NCI-H1417 treated with DMSO at 0.1 percent for 48 hours (cell line): ENCODE measurements at places on chromosomes 3 and 15.

GRCh38 chr3:29335943-29336342 is 55.1 kb downstream of the RBMS3 start:
- no peak for DNase-seq

DNA sequence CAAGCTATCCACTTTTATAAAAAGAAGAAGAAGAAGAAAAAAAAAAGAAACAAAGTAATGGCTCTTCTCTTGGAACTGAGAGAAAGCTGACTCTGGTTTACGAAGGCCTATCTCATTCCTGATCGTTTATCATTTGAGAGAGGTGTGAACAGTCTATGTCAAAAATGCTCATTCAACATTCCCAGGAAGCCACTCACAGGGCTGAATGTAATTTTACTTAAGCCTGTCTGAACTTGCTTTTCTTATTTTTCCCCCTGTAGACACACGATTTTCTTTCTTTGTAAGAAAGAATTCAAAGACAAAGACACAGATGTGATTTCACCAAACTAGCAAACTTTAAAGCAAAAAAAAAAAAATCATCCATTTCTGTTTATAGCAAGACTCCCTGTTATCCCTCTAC is 805.8 kb downstream of the FHIT start:
- DNase-seq: no peak

- no peak for DNase-seq
These were observed 80.3 kb upstream of the IGSF10 start for GRCh38 chr3:151541178-151541577.

DNA sequence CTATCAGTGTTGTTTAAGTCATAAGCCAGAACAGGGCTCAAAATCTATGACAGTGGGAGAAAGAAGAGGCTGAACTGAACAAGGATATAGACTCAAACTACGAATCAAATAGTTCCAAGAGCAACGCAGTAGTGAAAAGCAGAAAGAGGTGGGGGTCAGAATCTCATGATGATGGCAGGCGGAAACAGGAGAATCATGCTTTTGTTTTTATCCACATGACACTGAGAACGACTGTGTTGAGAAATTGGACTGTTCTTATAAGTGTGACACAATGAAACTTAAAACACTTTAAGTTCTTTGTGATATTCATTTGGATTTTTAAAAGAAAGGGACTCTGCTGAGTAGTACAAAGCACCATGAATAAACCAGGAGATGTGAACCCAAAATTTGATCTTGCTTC is 309.4 kb downstream of the ULK4 start:
- DNase-seq: no peak

DNA sequence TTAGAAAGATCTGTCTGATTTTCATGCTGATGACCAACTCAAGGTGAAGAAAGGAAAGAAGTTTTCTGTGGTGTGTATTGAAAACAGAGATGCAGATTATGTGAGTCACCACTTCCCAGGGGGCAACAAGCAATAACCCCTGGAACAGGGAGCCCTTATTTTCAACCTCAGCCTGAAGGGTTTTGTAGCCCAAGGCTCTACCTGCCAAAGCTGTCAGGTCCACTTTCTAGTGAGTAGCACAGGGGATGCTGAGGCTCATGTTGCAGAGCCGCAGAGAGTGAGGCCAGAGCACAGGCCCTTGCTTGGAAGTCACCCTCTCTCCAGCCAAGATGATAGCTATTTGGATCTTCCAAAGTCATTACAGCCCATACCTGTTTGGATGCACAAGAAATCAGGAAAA is 152.2 kb upstream of the SLC24A5 start:
- DNase-seq: no peak

GRCh38 chr15:83129791-83130190 is 22.3 kb downstream of the TM6SF1 start:
- DNase-seq: no peak

DNA sequence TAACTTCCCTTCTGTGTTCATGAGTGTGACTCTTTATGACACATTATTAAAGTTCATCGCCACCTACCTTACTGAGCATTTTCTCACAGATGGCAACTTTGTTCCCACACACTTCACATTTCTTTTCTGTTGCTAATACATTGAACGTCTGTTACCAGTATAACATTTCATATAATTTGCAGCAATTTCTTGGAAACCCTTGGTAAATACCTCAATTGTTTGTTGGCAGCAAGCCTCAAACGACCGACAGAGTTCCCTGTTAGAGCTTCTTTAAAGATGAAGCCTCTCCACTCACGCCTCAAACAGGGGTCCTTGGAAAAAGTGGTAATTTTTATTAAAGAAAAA is 3.2 kb upstream of the CHSY1 start:
- no peak for DNase-seq

DNA sequence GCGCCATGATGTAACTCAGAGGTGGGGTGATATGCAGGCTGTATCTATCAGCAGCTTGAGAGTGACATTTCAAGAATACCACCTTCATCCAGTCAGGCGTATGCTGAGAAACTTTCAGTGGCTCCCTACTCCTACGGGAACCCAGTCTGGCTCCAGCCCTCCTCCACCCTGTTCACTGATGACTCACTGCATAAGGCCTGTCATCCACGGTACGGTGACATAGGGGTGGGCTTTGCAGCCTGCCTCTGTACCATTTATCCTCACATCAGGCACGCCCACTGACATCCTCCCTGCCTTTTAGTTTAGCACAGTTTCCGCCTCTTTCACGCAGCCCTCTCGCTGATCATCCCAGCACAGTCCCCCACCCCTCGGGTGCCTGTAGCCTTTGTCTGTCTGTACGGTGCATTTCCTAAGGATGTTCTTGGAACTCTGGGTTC is 11.7 kb downstream of the PXYLP1 start:
- DNase-seq: no peak

- no peak for DNase-seq
These were observed 33.9 kb downstream of the RPN1 start for GRCh38 chr3:128616516-128617269.

DNA sequence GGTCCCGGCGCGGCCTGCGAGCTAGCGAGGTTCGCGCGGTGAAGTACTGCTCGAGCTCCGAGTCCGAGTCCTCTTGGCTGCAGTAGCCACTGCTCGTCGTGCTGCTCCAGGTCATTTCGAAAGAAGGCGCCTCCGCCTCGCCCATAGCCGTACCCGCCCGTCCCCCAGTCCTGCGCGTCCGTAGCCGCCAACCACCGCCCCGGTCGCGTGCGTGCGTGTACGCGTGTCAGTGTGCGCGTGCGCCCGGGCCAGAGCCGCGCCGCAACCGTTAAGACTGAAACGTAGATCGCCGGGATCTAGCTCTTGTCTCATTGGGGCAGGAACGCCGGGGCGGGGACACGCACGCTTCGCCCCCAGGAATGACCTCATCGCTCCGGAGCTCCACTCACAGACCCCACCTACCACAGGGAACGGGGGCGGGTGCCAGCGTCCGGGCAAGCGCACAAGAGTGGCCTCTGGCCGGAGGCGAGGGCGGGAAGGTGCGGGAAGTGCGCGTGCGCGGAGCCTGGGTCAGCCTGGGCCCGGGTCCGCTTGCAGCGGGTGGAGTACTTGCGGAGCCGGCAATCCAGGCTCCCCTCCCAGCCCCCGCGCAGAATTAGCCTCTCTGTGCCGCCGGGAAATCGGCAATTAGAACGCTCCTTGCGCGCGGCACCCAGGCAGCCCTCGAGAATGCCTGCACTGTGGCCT is 3.3 kb downstream of the RASSF1 start:
- DNase-seq: peak; percentile 81

- no peak for DNase-seq
These were observed 105.2 kb downstream of the CBLB start for GRCh38 chr3:105763659-105764036.

DNA sequence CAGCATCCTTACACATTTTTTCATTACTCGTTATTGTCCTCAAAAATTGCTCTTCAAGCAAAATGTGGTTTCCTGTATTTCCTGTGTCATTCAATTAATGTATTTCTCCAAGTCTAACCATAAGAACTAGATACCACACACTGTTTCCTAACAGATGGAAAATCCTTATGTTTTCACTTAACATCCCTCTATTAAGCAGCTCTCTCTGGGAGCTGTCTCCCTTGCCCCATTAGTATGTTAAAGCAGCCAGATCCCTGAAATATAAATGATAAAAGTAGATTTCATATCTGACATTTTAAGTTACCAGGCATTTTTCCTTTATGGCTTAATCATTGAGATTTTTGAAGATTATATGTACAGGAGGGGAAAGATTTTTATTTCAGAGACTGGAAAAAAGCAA is 15.9 kb downstream of the PFN2 start:
- no peak for DNase-seq

DNA sequence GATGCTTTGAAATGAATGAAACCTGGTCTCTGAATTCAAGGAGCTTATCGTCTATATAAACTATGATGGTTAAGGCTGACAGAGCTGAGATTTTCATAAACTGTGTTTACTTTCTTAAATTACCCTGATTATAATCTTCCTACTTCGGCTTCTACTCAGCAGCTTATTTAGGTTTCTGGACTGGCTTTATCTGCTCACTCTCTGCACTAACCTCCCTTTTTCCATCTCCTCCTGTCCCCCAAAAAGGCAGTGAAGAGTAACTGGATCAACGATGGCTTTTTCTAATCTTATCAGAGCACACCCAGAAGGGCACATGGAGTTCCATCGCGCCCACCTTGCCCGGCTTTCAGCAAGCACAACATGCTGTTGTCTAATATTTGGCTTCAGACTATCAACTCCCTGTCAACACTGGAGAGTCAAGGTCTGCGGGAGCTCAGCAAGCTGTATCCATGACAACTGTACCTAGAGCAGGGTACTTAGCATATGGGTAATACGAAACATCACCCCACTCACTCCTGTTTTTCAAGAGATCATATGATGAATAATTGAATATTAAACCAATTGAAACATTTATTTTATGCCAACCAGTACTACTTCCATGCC is 417.3 kb downstream of the GABRB3 start:
- no peak for DNase-seq

- DNase-seq: no peak
These were observed 88.4 kb downstream of the APBA2 start for GRCh38 chr15:28974142-28974541.

GRCh38 chr15:63156755-63157117 is 541 bp downstream of the RPS27L start:
- no peak for DNase-seq

DNA sequence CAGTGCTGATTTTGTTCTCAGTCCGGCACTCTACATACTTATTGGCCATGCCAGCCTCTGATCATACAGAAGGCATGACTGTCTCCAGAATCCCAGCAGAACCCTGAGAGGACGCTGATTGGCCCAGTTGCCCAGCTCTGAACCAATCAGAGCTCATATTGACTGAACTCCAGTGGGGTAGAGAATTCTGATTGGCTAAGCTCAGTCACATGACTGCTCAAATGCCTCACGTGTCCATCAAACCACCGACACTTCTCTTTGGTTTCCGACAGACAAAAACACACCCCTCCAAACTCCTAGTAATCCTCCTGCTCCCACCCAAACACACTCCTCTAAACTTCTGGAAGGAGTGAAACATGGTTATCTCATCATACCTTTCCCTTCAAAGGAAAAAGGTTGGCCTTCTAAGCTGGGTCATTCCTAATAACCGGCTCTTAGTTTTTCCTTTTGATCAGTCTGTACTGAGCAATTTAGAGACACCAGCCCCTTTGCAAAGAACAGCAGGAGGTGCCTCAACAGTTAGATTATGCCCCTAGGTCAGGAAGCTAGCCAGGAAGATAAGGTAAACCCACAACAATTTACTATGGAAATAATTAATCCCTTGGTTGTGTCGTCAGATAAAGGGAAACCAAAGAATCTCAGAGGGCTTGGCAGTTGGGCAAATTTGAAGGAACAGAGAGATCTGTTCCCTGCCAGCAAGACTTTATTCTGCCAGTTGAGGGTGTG is 187.8 kb downstream of the TLE3 start:
- no peak for DNase-seq

- no peak for DNase-seq
These were observed 108.9 kb downstream of the LRTM1 start for GRCh38 chr3:54818942-54819341.

- DNase-seq: no peak
These were observed 129.9 kb downstream of the RORA start for GRCh38 chr15:61099020-61099810.

DNA sequence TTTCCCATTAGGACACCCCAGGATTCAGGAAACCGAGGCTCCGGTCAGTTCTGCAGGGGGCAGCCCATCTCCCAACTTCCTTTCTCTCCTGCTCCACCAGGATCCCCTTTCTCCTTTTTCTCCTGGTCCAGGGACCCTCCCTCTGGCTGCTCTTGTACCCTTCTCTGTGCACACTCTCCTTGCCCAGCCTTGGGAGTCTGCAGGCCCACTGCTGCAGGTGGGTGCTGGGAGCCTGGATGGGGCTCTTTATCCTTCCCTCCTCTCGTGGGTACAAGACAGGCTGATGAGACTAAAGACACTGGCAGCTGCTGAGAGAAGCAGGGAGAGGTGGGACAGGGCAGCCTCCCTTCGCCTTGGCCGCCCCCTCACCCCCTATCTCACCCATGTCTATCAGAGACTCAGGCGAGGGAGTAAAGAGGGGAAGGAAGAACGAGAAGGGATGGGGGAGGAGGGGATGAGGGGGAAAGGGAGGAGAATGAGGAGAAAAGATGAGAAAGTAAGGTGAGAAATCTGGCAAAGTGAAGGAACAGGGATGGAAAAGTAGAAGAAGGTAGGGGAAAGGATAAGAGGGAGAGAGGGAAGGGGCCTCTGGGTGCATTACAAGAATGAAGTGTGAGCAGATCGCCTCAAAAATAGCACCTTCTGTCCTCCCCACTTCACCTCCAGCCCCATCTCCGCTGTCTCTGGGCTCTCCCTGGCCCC is 45.2 kb downstream of the ITGA11 start:
- DNase-seq: no peak

GRCh38 chr3:51830836-51831385 is 30.5 kb upstream of the IQCF2 start:
- no peak for DNase-seq

DNA sequence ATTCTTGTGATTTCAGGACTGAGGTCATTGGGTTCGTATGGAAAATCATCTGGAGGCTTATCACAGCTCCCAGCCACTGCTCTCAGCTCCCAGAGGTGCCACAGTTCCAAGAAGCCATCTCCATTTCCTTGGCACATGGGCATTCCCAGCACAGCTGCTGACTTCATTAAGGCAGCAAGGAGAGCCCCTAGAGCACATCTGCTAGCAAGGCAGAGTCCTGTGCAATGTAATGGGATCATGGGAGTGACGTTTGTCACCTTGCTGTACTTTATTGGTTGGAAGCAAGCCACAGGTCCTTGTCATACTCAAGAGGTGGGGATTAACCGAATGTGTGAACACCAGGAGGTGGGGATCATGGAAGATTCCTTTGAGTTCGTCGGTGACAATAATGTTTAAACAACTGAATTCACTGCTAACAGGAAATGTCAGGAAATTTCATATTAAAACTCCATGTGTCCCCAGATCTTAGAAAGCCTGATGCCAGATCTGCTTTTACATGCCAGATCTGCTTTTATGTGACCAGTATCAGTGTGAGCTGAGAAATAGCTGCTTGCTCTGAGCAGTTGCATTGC is 148.8 kb downstream of the GABRG3 start:
- no peak for DNase-seq

- DNase-seq: no peak
These were observed 3.6 kb upstream of the MKRN3 start for GRCh38 chr15:23561914-23562313.

- DNase-seq: no peak
These were observed 144.5 kb downstream of the EPHA6 start for GRCh38 chr3:96958856-96959255.
